ENCODE measurements at places on chromosomes 1 and 21. TPM values are rescaled to one million over a fixed set of nuclear protein-coding genes. Genes with fewer than 3 reads are reported as not detected.

Gene RPTN
- total RNA-seq, result not detected

Gene CELA2A
- total RNA-seq, result not detected

Gene MTARC1
- total RNA-seq, result 3.1 TPM

Gene FCMR
- not detected for total RNA-seq

Gene NBPF6
- not detected for total RNA-seq

Gene ASCL5
- total RNA-seq, result not detected

Gene C1QTNF12
- 0.25 TPM for total RNA-seq

Gene HPCA
- not detected for total RNA-seq

Gene ADCY10
- total RNA-seq, result not detected

Gene UBASH3A
- not detected for total RNA-seq

Gene CFAP74
- not detected for total RNA-seq

Gene ERMAP
- 6.4 TPM for total RNA-seq

Gene ARTN
- total RNA-seq, result 0.05 TPM

Gene LYPD8
- not detected for total RNA-seq

Gene PADI2
- 0.13 TPM for total RNA-seq

Gene AQP10
- not detected for total RNA-seq

Gene RHD
- total RNA-seq, result not detected

Gene MPL
- total RNA-seq, result not detected

Gene C4BPA
- total RNA-seq, result not detected

Gene WDR64
- not detected for total RNA-seq

All from mammary microvascular endothelial cell (primary cell).